Thoracic aorta (tissue), 2 donors: ENCODE measurements at places on chromosomes 7 and 10. TPM values are rescaled to one million over a fixed set of nuclear protein-coding genes. Genes with fewer than 3 reads are reported as not detected.

DNA sequence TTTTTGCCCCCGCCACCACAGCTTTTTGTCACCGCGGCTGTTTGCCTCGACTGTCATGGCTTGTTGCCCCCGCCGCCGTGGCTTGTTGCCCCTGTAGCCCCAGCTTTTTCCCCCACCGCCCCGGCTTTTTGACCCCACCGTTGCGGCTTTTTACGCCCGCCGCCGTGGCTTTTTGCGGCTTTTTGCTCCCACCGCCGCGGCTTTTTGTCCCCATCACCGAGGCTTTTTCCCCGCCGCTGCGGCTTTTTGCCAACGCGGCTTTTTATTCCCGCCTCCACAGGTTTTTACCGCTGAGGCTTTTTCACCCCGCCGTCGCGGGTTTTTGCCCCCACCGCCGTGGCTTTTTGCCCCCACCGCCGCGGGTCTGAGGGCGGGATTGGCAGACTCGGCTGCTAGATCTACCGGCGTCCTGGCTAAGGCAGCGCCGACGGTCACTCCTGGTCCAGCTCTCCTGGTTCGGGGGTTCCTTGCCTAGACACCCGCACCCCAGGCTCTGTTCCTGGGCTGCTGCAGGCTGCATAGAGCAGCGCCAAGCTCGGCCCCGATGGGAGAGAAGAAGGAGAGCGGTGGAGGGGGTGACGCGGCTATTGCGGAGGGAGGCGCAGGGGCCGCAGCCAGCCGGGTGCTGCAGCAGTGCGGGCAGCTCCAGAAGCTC, 637.7 kb downstream of the ZNF716 start:
- no peak overlapping the region for H3K4me3 ChIP-seq
- no peaks in the 10 kb centered on the region for H3K4me1 ChIP-seq
- no peak for DNase-seq
- H3K27me3 ChIP-seq = no peaks in the 10 kb centered on the region
- H3K36me3 ChIP-seq = no peaks in the 10 kb centered on the region
- no peak overlapping the region for H3K27ac ChIP-seq

- no peaks in the 10 kb centered on the region for H3K36me3 ChIP-seq
- H3K27me3 ChIP-seq = no peaks in the 10 kb centered on the region
- no peak overlapping the region for H3K27ac ChIP-seq
- no peak for DNase-seq
These were observed 157.7 kb upstream of the NAMPT start for GRCh38 chr7:106442476-106442875.

DNA sequence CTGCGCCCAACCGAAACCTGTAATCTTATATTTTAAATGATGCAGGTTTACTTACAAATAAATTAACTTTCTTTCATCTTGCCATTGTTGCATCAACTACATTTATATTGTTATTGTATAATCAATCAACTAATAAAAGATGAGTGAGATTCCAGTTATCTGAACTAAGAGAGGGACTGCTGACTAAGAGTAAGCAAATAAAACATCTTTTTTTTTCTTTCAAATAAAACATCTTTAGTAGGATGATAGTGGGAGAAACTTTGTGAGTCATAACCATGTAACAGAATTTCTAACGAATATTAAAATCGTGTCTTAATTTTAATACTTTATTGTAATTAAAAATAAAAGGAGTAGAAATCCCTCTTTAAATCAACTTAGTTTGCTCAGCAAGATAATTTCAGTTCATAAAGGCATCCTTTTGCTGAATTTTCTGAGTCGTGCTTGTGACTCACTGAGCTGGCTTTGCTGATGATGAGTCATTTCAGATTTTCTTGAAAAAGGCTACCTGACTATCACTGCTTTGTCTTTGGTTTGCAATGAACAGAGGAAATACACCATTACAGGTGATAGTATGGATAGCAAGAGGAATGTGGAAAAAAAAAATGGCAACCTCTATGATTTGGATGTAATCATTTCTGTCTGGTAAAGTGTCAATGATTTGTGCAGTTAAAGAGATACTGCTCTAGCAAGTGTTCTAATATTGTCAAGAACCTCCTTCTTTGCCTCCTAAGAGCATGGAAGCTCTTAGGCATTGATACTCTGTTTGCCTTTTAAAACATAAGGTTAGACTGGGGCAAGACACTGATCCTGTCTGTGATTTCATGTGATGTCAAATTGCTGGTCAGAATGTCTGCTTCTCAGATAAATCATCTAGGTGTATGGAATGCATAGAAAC, 119.5 kb downstream of the GPR158 start:
- H3K27ac ChIP-seq = no peak overlapping the region
- no peaks in the 10 kb centered on the region for H3K36me3 ChIP-seq
- no peak for DNase-seq
- no peaks in the 10 kb centered on the region for H3K27me3 ChIP-seq

GRCh38 chr10:11024596-11024995, 6.9 kb downstream of the CELF2 start:
- no peak overlapping the region for H3K27ac ChIP-seq
- no peak overlapping the region for H3K4me3 ChIP-seq
- H3K27me3 ChIP-seq = no peaks in the 10 kb centered on the region
- H3K36me3 ChIP-seq = no peaks in the 10 kb centered on the region
- peaks cover 5% of the 10 kb centered on the region for H3K4me1 ChIP-seq

DNA sequence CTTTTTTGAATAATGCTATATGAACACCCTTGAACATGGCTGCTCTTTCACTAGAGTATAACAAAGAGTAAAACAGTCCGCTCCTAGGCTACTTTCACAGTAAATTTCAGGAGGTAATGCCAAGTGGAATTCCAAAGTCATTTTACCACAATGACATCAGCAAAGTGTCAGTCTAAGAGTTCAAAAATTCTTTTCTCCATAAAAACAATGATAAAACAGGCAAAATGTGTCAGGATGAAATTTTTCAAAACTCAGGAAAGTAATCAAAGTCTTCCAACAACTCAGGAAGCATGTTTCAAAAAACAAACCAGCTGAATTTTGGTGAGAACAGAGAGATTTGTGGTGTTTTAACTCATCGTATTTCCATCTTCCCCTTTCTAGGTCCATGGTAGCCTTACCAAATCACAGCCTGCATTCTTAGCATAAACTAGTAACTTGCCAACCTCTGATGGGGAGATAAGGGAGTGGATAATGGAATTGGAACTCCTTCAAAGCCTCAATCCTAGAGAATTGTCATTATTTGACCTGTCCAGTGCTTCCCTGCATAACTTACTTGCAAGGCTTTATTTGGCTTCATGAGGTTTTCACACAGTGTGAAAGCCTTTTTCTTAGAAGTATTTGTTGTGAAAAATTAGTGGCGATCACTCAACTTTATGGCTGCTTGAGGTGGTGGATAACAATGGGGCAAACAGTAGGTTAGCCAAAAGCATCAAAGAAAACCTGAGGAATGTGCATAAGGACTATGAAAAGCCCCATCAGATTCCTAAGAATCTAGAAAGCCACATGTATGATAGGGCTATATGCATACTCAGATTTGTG, 302.7 kb downstream of the HDAC9 start:
- H3K36me3 ChIP-seq = no peaks in the 10 kb centered on the region
- peaks cover 7% of the 10 kb centered on the region for H3K4me1 ChIP-seq
- no peak for DNase-seq
- H3K27me3 ChIP-seq = no peaks in the 10 kb centered on the region

GRCh38 chr10:62726142-62726541, 78.4 kb upstream of the ADO start:
- DNase-seq = no peak
- H3K36me3 ChIP-seq = no peaks in the 10 kb centered on the region
- H3K4me1 ChIP-seq = no peaks in the 10 kb centered on the region

DNA sequence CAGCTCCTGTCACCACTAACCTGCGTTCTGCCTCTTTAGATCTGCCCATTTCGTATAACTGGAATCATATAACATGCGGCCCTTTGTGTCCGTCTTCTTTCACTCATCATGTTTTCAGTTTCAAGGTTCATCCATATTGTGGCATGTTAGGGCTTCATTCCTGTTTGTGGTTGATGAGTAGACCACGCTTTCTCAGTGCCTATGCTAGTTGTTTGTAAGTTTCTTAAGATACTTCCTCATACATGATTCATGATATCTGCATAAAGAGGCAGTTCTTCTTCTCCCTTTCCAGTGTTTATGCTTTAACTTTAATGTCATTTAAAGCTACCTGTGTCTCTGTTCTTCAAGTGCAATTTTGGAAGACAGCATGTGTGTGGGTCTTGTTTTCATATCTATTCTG, 79.5 kb upstream of the FAM20C start:
- peaks cover 10% of the 10 kb centered on the region for H3K4me1 ChIP-seq
- no peaks in the 10 kb centered on the region for H3K27me3 ChIP-seq
- H3K27ac ChIP-seq = no peak overlapping the region
- no peak for DNase-seq
- no peak overlapping the region for H3K4me3 ChIP-seq

GRCh38 chr10:3761021-3761686, 23.9 kb downstream of the KLF6 start:
- no peak for DNase-seq
- peaks cover 3% of the 10 kb centered on the region for H3K4me1 ChIP-seq
- no peak overlapping the region for H3K4me3 ChIP-seq
- no peak overlapping the region for H3K27ac ChIP-seq

DNA sequence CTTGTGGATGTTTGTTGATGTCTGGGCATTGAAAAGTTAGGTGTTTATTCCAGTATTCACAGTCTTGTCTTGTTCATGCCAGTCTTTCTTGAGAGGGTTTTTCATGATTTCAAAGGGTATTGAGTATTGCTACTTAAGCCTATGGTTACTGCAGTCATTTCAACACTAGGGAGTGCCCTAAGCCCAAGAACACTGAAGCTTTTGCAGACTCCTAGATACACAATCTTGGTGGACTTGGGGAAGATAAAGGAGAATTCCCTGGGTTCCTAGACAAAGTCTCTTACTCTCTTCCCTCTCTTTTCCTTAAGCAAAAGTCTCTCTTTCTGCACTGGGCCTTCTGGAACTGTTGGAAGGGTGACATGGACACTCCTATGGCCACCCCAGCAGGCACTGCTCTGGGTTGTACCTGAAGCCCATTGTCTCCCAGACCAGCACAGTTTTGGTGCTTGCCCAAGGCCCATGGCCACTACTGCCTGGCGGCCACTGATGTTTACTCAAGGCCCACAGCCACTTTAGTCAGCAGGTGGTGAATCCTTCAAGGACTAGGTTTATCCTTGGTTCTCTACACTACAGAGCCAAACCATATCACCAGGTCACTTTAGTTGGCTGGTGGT, 24.9 kb downstream of the SAMD9 start:
- no peak overlapping the region for H3K27ac ChIP-seq
- H3K36me3 ChIP-seq = no peaks in the 10 kb centered on the region
- no peak overlapping the region for H3K4me3 ChIP-seq
- H3K27me3 ChIP-seq = no peaks in the 10 kb centered on the region
- DNase-seq = no peak

DNA sequence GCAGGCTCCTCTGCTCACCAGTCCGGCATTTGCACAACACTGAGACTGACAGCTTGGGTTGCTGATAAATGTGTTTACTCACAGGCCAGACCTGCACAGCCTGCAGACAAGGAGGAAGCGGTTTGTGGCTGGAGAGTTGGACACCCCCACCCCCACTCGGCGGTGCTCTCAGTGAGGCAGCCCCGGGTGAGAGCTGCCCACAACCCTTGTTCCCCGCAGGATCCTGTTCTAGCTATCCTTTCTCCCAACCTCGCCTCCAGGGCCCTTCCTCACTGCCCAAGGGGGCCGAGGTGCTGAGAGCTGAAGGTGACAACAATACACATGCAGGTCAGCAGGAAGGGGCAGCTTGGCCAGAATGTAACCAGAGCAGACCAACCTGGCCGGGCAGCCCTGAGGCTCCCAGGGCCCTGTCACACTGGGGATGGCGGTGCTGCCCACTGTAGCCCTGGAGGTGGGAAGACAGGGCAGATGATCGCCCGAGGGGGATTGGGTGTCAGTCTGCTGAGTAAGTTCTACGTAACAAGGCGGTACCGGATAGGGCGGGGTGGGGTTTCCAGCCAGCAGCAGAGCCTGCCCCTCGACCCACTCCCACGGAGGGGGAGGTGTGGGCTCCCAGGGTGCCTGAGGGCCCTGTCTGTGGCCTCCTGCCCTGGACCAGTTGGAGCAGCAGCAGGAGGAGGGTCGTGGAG, 2.1 kb upstream of the ADAM8 start:
- no peaks in the 10 kb centered on the region for H3K27me3 ChIP-seq
- no peak for DNase-seq
- peaks cover 9% of the 10 kb centered on the region for H3K4me1 ChIP-seq
- H3K36me3 ChIP-seq = peaks cover 32% of the 10 kb centered on the region
- H3K4me3 ChIP-seq = no peak overlapping the region

GRCh38 chr7:8217200-8218068, 44.5 kb downstream of the ICA1 start:
- peaks cover 4% of the 10 kb centered on the region for H3K4me1 ChIP-seq
- no peak overlapping the region for H3K27ac ChIP-seq
- no peaks in the 10 kb centered on the region for H3K27me3 ChIP-seq
- H3K4me3 ChIP-seq = no peak overlapping the region
- peaks cover 3% of the 10 kb centered on the region for H3K36me3 ChIP-seq

DNA sequence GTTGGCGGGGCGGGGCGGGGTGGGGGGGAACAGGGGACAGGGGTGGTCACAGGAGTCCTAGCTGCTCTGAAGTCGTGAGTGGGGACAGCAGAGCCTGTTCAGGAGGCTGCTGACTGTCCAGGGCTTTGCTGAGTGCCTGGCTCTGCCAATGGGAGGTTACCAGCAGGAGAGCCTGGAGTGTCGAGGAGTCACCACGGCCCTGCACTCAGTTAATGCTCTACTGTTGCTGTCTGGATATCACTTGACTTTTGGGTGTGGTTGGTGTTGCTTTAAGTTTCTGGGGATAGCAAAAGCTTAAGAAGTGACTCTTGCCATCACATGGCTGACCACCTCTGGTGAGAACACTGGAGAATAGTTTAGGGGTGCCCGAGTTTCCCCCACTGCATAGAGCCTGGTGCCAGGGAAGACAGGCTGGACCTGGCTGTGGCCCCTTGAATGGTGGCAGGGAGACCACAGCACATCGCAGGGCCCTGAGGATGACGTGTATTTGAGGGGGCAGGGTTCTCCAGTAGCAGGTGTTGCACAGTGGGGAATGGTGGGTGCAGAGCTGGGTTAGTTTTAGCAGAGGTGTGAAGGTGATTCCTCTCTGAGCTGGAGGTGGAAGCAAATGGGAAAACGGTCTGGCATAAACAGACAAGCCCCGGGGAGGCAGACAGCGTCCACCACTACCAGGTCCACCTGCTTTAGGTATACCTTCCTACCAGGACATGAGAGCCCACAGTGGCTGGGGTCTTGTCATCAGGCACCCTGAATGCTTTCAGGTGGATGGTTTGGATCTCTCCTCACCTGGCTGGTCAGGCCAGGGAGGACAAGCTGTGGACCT, 54.2 kb upstream of the CAMK2B start:
- H3K27me3 ChIP-seq = no peaks in the 10 kb centered on the region
- no peak for DNase-seq
- peaks cover 26% of the 10 kb centered on the region for H3K4me1 ChIP-seq
- no peak overlapping the region for H3K27ac ChIP-seq

- no peaks in the 10 kb centered on the region for H3K4me1 ChIP-seq
- H3K27me3 ChIP-seq = no peaks in the 10 kb centered on the region
- no peaks in the 10 kb centered on the region for H3K36me3 ChIP-seq
- H3K27ac ChIP-seq = no peak overlapping the region
- no peak for DNase-seq
These were observed 187.5 kb downstream of the EVX1 start for GRCh38 chr7:27430105-27430504.

GRCh38 chr7:123797673-123798531, 47.1 kb upstream of the HYAL4 start:
- no peaks in the 10 kb centered on the region for H3K27me3 ChIP-seq

Gene TAF3
- total RNA-seq = 8.2 TPM

Gene LRRTM3
- total RNA-seq = 0.14 TPM

Gene FGFR2
- total RNA-seq = 16.2 TPM

Gene NPFFR1
- total RNA-seq = not detected
